NCI-H187 treated with DMSO at 0.1 percent for 48 hours (cell line): ENCODE measurements at places on chromosomes 11 and 22.

- DNase-seq, result no peak
These were observed 34.1 kb upstream of the IL18BP start for GRCh38 chr11:71964641-71965040.

GRCh38 chr11:43234881-43235280 is 76.9 kb upstream of the API5 start:
- DNase-seq, result no peak

DNA sequence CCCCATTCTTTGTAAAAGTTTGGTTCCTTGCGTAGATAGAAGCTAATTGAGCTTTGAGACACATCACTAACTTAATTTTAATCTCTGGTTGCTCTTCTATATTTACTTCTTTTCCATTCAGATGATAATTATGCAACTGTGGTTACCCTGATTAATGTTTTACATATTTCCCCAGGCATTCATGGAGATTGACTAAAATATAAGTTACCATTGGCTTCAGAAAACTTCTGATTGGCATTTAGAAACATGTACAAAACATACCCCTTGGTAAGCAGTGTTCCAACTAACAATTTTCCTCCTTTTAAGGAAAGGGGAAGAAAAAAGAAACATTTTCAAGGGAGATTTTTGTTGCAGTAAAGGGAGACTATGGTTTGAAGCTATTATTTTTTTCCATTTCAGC is 43.9 kb downstream of the FAT3 start:
- DNase-seq, result no peak

DNA sequence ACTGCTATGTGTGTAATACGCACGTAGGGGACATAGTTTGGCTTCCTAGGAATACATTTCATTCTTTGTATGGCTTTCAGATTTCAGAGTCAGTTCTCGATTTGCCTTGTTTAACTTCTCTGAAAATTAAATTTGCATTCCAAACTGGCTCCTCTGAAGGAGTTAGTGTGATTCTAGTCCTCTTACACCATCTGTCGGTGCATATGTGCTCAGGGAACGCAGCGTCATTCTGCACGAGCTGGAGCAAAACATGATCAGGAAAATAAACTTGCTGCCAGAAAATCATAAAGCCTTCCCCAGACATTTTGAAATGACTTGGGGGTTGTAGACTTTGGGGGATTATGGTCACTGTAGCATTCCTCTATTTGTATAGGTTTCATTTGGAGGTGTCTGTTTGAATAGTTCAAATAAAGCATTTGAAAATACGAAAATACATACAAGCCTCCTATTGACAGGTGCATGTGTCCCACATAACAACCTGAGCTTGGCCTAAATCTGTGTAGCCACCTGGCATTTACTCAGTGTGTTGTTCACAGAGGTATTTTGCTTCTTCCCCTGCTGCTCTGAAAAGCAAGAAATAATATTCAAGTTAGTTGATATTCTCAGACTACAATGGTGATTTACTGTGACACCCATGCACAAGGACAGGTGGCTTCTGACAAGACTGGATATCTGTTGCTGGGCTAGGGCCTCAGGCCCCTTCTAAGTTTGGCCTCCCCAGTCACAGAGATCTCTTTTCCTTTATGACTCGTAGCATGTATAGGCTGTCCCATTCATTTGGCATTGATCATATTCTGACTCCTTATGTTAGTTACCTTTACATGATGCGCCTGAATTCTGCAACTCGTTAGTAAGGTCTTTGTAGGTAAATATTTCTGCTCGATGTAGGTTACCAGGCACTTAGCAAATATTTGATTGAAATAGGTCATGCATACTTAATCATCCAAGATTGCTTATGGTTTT is 81.6 kb upstream of the SORL1-AS1 start:
- no peak for DNase-seq

- DNase-seq, result no peak
These were observed 3.4 kb downstream of the FJX1 start for GRCh38 chr11:35621620-35622019.

GRCh38 chr22:26589367-26589844 is 526 bp downstream of the TPST2 start:
- no peak for DNase-seq
